Osteoblast (primary cell): ENCODE measurements at places on chromosomes 16 and 17. TPM values are rescaled to one million over a fixed set of nuclear protein-coding genes. Genes with fewer than 3 reads are reported as not detected.

PRR29 gene
- 0.36 and 0.88 TPM in 2 replicates for total RNA-seq

KCNH4 gene
- not detected in 2 replicates for total RNA-seq

PRAC1 gene
- 0.88 TPM in 1 of 2 replicates, not detected in the other for total RNA-seq

SOX9 gene
- total RNA-seq = 6.5 and 8.3 TPM in 2 replicates

PYY gene
- not detected in 2 replicates for total RNA-seq

FLOT2 gene
- 32.1 and 35.1 TPM in 2 replicates for total RNA-seq

PDE6G gene
- total RNA-seq = not detected in 2 replicates

ACAP1 gene
- 0.59 TPM in 1 of 2 replicates, not detected in the other for total RNA-seq

FBXW10 gene
- total RNA-seq = under 0.01 TPM in 1 of 2 replicates, not detected in the other

ACE gene
- total RNA-seq = 10.1 and 17.7 TPM in 2 replicates

AANAT gene
- total RNA-seq = not detected in 2 replicates

- DNase-seq = no peak
These were observed 21.5 kb upstream of the PSMD7 start for GRCh38 chr16:74275031-74275636.

DNA sequence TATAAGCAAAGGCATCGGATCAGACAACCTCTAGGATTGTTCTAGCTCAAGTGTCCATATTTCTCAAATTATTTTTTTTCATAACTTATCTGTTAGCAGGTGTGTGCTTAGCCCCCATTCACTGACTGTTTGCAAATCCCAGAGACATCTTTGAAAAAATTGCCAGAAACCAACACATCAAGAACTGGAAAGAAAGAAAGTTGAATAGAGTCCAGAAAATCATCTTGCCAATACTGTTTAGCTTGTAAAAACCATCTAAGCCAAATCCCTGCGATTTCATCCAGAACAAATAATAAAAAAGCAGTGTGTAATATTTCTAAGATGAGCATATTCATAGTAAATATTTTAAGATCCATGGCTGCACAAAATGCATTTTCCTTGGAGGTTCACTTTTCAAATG is 64.5 kb downstream of the WSCD1 start:
- DNase-seq = no peak

DNA sequence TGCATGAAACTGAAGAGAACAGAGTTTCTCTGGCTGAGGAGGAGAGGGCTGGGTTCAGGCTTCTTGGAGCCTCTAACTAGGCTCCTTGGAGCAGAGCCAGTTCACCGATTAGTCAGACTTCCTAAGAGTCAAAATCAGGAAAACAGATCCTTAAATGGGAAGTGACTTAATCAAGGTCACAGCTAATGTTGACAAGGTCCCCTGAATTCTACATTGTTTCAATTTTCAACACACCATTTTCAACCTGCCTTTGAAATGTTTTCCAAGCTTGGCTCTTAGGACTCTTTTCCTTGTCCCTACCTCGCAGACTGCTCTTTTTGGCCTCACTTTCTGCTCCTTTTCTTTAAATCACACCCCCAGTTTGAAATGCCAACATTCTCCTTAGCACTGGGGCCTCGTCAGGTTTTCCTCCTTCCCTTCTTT is 16.3 kb downstream of the MYL4 start:
- peak; percentile 77 for DNase-seq

GRCh38 chr16:27538528-27538927 is 11.2 kb downstream of the GTF3C1 start:
- DNase-seq = no peak

- no peak for DNase-seq
These were observed 3.4 kb upstream of the PNPO start for GRCh38 chr17:47937941-47938340.

GRCh38 chr16:54009464-54010176 is 277.0 kb downstream of the IRX3 start:
- no peak for DNase-seq

GRCh38 chr17:14409292-14409691 is 108.4 kb downstream of the HS3ST3B1 start:
- DNase-seq = no peak

GRCh38 chr17:64113006-64113405 is 16.9 kb downstream of the ERN1 start:
- no peak for DNase-seq

GRCh38 chr17:82356845-82357355 is 2.1 kb upstream of the TEX19 start:
- peak; percentile 77 for DNase-seq

- DNase-seq = no peak
These were observed 65.6 kb downstream of the SEC14L1 start for GRCh38 chr17:77206158-77206956.

DNA sequence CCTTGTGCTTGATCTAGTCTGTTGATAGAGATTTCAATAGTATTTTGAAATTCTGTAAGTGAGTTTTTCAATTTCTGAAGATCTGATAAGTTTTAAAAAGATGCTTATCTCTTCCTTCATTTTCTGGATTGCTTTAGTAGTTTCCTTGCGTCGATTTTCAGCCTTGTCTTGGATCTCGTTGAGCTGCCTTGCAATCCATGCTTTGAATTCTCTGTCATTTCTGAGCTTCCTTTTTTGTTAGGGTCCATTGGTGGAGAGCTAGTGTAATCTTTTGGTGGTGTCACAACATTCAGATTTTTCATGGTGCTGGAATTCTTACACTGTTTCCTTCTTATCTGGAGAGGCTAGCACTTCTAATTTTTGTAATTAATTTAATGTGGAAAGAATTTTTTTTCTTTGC is 61.1 kb downstream of the SLFN11 start:
- no peak for DNase-seq

GRCh38 chr16:89050868-89051311 is 42.8 kb upstream of the ACSF3 start:
- DNase-seq = no peak

- no peak for DNase-seq
These were observed 98.2 kb downstream of the USP32 start for GRCh38 chr17:60293580-60294335.

DNA sequence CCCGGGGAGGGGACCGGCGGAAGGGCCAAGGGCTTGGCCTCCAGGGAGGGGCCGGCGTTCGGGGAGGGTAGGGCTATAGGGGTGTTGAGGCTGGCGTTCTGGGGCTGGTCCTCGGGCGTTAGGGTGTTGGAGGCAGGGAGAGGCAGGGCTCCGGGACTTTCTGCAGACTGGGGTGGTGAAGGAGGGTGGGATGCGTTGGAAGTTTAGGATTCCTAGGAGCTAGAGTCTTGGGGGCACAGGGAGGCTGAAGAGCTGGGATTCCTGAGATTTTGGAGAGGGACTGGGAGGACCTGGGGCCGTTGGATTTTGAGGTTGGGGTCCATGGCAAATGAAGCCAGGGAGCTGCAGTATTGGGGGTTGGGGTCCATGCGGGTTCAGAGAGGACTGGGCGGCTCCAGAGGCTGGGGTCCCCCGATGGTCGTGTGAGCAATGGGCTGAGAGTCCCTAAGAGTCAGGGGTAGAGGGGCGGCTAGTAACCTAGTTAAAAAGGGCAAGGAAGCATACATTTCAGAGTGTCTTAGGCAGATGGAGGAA is 740 bp downstream of the NFATC2IP start:
- DNase-seq = peak; percentile 87

- peak; percentile 23 for DNase-seq
These were observed 11.6 kb upstream of the GAA start for GRCh38 chr17:80089762-80090161.

DNA sequence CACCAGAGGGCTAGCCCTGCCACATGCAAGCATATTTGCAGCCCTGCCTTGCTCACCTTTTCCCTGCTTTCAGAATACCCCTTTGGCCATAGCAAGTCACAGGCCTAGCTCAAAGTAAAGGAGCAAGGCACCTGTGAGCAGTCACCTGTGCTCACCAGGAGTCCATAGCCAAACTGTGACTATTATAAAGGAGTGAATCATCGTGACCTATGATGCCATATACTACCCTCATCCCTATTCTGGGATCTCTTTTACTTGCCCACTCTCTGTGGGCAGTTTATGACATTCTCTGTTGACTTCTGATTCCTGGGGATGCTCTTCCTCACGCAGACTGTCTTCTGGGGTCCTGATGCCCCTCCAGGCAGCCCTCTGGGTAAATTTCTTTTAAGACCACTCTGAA is 200.5 kb upstream of the NLRP1 start:
- DNase-seq = no peak

- peak; percentile 34 for DNase-seq
These were observed 15.7 kb upstream of the WFIKKN1 start for GRCh38 chr16:615122-615521.

- DNase-seq = no peak
These were observed 1120.8 kb upstream of the GOT2 start for GRCh38 chr16:59854846-59855439.

DNA sequence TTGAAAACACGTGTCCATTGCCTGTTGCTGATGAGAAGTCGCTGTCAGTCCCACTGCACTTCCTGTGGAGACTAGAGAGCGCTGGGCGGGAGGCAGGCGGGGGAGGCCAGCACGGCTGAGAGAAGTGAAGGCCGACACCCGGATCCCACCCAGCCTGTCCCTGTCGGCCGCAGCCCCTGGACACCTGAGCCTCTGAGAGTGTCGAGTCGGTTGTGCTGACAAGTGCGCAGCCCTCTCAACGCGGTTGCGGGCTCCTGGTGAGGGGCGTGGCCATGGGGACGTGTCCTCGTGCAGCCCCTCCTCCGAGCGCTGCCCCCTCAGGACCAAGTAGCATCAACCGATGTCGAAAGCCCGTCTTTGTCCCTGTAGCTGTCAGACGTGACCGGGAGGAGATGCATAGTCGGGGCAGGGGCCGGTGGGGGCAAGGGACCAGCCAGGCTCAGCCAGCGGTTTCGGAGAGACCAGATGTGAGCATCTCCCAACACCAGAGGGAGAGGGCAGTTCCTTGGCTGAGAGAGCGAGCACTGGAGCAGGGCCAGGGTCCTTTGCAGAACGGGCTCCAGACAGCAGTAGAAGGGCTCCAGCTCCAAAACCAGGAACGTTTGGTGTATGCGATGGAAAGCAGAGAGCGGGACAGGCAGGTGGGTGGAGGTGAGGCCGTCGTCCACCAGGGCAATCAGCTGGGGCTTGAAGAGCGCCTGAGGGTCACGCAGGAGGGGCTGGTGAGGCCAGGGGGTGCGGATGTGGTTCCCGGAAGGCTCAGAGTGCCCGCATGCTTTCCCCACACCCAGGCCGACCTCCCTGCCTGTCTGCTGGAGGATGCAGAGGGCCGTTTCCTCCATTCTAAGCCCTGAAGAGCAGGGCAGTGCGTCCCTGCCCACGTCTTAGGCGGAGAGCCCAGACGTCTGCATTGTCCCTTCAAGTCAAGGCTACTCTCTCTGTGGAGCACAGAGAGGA is 43.3 kb upstream of the CHMP6 start:
- peak; percentile 70 for DNase-seq

DNA sequence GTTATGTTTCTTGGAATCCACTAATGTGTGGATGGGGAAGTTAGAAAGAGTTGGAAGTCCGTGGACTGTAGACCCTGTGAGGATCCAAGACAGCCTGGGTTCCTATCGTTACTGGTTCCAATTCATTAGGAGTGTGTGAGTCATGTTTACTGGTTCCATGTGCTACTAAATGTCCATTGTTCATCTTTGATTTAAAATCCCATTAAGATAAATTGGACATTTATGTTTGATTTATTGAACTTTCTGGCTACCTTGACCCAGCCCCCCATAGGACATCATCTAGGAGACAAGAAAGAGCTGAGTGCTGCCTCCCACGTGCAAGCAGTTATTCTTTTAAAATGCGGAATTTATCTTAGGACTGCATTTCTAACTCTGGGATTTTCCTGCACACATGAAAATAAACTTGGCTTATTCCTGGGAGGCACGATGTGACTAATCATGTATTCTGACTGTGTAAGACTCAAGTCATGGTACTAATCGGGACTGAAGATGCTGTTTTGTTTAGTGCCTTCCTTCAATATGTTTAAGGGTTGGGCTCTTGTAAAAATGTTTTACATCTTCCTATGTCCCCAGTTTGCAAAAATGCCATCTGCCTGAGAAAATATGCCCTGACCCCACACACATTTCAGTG is 53.4 kb downstream of the RGS9 start:
- peak; percentile 95 for DNase-seq

DNA sequence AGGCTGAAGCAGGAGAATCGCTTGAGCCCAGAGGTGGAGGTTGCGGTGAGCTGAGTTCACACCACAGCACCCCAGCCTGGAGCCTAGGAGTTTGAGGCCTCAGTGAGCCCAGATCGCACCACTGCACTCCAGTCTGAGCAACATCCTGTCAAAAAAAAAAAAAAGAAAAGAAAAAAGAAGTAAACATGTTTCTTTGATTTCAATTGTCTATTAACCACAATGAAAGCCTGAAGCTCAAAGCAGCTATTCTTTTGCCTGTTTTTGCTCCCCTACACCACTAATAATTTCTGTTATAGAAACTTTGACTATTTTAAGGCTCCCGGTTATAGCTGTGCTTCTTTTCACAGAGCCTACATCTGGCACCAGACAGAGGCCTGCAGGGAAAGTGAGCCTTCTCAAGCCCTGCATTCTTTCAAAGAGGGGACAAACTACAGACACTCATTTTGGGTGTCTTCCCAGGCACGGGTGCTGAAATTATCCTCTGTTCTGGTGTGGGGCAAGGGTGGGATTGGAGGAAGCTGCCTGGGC is 14.2 kb upstream of the SLC52A1 start:
- DNase-seq = no peak

- no peak for DNase-seq
These were observed 58.3 kb downstream of the SIAH1 start for GRCh38 chr16:48326915-48327314.
